ENCODE measurements at places on chromosomes 16 and 17. TPM values are rescaled to one million over a fixed set of nuclear protein-coding genes. Genes with fewer than 3 reads are reported as not detected.

The ASIC2 gene
- not detected for total RNA-seq

The KRT36 gene
- total RNA-seq = 0.79 TPM

The CBFA2T3 gene
- 2.7 TPM for total RNA-seq

DNA sequence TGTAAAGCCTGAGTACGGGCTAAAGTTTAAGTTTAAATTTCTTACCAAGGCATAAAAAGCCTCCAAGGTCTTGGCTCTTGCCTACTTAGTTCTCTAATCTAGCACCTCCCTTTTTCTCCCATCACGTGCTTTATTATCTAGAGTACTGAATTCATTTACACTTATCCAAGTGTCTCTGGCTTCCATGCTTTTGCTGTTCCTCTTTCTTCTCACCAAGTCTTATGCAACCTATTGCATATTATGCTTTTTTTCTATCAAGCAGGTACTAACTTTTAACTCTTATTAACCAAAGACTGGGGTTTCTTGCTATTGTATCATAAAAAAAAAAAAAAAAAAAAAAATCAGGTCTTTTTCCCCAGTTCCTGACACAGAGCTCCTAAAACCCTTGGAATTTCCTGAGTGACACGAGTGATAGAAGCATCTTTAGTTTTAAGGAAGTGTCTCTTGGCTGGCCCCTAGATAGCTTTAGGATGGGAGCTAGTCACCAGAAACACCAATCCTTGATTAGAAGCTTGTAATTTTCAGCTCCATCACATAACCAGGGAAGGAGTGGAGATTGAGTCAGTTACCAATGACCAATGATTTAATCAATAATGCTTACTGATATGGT, 44.9 kb downstream of the SSH2 start:
- H3K4me3 ChIP-seq = no peak overlapping the region
- no peaks in the 10 kb centered on the region for H3K27me3 ChIP-seq
- H3K36me3 ChIP-seq = no peaks in the 10 kb centered on the region
- no peak for DNase-seq
- H3K4me1 ChIP-seq = no peaks in the 10 kb centered on the region

DNA sequence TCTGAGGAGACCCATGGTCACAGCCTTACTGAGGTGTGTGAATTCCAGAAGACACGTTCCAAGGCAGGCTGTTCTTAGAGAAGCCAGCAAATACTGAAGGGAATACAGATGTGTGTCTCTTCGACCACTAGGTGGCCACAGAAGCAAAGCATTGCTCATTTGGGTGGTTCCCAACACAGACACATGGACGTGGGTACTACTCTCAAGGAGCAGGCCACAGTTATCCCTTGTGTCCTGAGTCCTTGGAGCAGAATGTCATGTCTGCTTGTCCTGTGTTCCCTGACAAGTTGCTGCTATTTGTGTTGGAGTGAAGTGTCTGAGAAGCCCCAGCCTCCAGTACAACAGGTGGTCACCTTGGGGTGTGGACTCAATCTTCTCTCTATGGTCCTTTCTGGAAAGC, 30.3 kb downstream of the HMOX2 start:
- no peak overlapping the region for H3K4me3 ChIP-seq
- H3K27me3 ChIP-seq = no peaks in the 10 kb centered on the region
- peaks cover 39% of the 10 kb centered on the region for H3K4me1 ChIP-seq
- no peak for DNase-seq
- H3K27ac ChIP-seq = no peak overlapping the region
- peaks cover 47% of the 10 kb centered on the region for H3K36me3 ChIP-seq

- no peaks in the 10 kb centered on the region for H3K4me1 ChIP-seq
- no peak for DNase-seq
- no peaks in the 10 kb centered on the region for H3K27me3 ChIP-seq
- H3K27ac ChIP-seq = no peak overlapping the region
- H3K36me3 ChIP-seq = no peaks in the 10 kb centered on the region
These were observed 12.7 kb upstream of the ZG16 start for GRCh38 chr16:29765167-29766032.

DNA sequence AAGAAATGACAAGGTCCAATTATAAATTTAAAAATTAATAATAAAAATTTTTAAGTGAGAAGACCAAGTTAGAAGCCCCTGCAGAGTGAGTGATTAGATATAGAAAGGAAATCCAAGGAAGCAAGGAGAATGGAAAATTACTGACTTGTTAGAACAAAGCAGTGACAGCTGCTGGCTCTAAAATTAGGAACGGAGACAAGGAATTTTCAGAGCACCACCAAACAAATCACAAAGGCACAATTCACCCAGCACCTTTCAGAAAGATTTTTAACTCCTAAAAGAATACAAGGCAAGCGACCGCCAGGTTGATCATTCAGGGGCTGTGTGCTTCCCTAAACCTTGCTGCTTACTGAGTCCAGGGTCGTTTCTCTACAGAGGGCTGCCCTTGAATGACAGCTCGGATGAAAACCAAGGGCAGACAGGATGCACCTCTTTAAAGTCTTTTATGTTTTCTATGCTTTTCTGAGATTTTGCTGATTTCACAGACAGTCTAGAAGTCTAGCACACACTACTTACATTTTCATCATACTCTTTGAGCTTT, 45.4 kb upstream of the GINS3 start:
- H3K27ac ChIP-seq = no peak overlapping the region
- no peaks in the 10 kb centered on the region for H3K4me1 ChIP-seq
- DNase-seq = no peak
- peaks cover 5% of the 10 kb centered on the region for H3K27me3 ChIP-seq
- H3K36me3 ChIP-seq = no peaks in the 10 kb centered on the region

DNA sequence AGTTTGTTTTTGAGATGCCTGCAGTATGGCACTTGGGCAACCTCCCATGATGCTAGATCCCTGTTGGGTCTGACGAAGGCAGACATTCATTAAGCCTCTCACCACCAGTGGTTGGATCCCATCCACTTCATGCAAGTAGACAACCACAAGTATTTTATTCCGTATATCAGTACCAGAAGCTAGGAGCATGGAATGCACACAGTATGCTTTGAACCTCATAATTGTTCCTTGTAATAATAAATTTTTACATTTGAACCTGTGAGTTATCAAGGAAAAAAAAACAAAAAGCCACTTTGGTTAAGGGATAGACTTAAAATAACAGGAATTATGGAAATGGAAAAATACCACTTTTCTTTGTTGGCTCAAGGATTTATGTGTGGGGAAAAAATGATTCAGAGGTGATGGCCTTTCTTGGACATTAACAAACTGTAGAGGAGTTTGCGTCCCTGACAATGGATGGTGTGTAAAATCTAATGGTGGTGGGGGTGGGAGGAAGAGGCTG, 107.1 kb upstream of the KCNJ16 start:
- no peak overlapping the region for H3K27ac ChIP-seq
- DNase-seq = no peak
- H3K4me1 ChIP-seq = no peaks in the 10 kb centered on the region
- no peaks in the 10 kb centered on the region for H3K27me3 ChIP-seq
- no peaks in the 10 kb centered on the region for H3K36me3 ChIP-seq

DNA sequence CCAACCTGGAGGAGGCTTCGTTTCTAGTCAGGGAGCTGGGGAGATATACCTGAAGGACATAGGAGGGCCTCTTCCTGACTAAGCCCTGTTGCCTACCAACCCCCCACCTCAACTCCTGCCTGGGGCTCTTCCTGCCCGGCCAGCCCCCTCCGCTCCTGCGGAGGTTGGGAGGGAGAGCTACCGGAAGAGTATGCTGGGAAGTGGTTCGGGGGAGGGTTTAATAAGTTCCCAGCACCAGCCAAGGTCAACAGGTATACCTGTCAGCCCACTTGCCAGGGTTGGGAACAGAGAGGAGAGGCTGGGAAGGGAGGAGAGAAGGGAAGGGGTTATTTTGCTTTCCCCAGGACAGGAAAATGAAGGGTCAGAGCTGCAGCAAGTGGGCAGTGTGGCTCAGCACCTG, 4.7 kb downstream of the PPP1R1B start:
- H3K27ac ChIP-seq = peak overlapping the region; percentile 80
- H3K27me3 ChIP-seq = peaks cover 45% of the 10 kb centered on the region
- no peak for DNase-seq
- no peaks in the 10 kb centered on the region for H3K36me3 ChIP-seq
- H3K4me1 ChIP-seq = peaks cover 51% of the 10 kb centered on the region
